ENCODE measurements at places on chromosomes 7 and 10.

DNA sequence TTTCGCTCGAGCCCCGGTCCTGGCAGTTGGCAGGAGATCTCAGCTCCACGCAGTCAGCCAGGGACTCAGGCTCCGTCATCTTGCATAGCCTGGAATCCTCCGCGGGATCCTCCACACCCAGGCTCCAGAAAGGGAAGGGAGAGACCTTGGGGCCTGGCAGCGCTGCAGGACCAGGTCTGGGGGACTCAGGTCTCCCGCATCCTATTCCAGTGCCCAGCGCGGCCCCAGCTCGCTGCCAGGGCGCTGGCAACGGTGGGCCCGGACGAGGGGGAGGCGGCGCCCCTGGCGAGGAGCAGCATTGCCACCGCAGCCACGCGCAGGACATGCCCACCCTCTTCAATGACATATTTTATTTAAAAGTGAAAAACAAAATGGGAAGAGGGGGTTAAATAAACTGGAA is 83.4 kb downstream of the LANCL2 start:
- no peak for DNase-seq

DNA sequence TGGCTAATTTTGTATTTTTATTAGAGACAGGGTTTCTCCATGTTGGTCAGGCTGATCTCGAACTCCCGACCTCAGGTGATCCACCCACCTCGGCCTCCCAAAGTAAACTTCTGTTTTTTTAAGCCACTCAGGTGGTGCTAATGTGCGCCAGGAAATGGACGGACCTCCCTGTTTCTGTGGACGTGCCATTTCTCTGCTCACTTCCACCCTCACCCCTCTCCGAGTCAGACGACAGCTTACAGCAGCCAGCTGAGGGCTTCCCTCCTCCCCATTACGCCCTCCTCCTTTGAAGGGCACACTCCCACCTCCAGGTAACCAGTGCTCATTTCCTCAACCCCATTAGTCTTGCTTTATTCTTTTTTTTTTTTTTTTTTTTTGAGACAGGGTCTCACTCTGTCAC is 41.7 kb upstream of the EZH2 start:
- no peak for DNase-seq

GRCh38 chr10:9081961-9082360 is 1027.5 kb downstream of the GATA3 start:
- no peak for DNase-seq

DNA sequence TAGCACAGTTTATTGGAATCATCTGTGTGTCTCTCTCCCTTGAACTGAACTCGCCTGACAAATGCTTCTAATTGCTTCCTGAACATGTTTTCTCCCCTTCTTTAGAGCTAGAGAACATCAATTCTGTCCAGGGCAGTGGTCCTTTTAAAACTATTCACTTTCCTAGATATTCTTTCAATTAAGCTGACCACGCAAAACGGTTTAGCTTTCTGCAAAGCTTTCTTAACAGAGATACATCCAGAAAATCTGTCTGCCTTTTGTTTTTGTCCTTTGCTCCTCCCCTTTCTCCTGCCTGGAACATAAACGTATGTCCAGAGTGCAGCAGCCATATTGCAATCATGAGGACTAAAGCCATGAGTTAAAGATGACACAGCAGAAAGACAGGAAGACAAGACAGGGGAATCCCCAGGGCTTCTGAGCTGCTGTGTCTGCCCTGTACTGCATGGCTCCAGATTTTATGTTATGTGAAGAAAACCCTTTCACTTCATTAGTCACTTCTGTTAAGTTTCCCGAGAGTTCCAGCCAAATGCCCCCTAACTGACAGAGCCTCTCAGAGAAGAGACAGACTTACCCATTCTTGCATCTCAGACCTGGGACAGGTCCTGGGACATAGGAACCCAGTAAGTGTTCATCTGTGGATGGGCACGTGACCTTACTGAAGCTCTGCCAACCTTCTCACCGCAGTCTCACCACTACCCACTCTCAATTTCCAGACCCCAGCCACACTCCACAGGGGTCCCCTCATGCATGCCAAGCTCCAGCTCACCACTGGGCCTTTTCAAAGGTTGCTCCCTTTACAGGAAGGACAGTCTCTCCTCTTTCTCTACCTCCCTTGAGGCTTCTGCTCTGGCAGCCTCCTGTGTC is 35.0 kb upstream of the CPXM2 start:
- no peak for DNase-seq

DNA sequence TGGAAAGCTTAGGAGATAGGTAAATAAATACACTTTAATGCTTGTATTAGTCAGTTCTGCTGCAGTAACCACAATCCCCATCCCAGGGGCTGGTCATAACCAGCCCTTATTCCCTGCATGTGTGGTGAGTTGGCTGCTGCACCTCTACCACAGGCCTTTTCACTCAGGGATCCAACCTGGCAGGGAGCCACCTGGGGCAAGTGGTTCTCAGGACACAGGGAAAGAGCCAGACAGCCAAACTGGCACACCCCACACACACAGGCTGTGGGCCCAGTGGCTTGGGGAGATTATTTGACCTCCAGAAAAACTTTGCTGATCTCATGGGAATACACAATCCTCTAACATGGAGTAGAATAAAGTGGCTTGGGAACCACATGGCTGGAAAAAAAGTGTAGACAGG is 400.0 kb upstream of the RNF32 start:
- no peak for DNase-seq

DNA sequence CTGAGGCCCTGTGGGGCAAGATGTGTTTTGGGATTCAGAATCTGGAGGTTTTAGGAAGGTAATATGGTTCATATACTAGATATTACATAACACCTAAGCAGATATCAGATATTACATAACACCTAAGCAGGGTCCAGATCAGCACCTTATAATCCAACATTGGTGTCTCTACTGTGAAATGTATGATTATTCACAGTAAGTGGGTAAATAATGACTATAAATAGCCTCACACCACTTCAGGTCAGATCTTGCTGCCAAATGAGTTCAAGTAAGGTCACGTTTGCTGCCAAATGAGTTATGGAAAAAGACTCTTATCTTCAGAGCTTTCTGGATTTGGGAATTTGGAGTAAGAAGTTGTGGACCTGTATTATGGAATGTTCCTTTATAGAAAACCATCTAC is 14.6 kb downstream of the ADRB1 start:
- no peak for DNase-seq

DNA sequence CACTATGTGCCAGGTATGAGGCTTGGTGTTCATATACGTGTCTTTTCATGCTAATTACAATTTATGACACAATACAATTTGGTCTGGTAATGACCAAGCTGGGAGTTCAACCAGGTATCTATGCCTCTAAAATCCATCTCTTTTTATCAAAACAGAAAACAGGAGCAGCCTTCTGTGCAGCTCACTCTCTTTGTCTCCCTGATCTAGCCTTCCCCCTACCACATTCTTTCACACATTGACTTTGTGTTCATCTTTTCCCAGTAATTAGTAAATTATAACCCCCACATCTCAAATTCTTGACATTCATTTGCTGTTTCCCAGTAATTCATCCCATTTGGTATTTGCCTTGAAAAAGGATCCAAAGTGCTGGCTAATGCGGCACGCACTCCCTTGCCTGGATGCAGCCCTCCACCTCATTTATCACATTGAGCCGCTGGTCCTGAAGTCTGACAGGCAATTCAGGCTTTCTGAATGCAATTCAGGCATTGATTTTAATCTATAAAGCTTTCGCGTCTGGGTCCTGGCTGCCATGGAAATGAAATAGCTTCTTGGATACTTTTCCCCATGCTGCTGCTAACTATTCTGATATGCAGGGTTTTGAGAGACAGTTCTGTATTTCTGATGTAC is 112.5 kb upstream of the ANKRD1 start:
- no peak for DNase-seq

GRCh38 chr7:118918556-118918955 is 694.1 kb downstream of the ANKRD7 start:
- DNase-seq = peak; percentile 72

GRCh38 chr10:58275261-58275660 is 6.3 kb downstream of the CISD1 start:
- no peak for DNase-seq

DNA sequence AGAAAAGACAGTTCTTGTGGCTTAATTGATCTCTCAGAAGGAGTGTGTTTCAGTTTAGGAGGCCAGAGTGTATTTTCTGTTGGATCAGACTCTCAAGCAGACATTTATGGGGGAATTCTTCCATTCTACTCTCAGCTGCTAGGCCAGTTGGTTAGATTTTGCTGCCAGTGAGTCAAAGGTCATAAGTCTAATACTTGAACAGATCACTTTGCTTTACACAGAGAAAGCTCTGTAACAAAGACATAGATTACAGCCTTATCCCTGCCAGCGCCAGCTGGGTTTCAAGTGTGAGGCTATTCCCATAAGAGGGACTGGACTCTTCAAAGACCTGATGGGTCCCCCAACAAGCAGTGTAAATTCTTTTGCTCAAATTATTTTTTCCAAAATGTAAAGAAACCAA is 145.6 kb upstream of the SEMA3C start:
- no peak for DNase-seq

GRCh38 chr7:2358968-2359527 is 4.4 kb downstream of the EIF3B start:
- DNase-seq = no peak

DNA sequence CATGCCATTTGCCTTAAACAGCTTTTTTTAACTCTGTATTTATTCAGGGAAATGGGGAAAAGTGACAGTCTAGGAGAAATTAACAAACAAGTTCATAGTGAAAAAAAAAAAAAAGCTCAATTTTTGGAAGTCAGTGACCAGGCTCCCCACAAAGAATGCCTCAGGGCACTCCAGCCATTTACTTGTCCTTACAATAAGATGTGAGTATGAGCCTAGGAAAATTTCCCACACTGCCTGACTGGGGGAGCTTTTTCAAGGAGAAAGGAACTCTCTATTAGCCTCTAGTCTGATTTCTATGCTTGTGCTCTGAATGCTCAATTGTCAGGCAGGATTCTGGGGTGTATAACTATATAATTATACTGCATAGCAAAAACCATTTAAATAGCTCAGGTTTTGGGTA is 74.9 kb upstream of the NRBF2 start:
- DNase-seq = no peak

DNA sequence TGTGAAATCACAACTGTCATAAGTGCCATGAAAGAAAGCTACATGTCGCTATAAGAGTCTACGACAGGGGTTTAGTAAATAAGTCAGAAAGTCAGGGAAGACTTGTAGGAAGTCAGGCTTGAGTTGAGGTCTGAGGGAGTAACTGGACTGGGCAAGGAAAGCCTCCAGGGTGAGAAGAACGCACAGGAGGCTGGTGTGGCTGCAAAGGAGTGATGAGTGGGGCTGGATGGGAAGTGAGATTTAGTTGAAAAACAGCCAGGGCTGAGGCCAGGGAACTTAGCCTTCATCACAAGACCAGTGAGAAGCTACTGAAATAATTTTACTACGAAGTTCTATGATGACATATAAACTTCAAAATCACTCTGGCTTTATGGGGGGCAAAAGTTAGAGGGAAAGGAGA is 763.7 kb upstream of the PHF14 start:
- no peak for DNase-seq

DNA sequence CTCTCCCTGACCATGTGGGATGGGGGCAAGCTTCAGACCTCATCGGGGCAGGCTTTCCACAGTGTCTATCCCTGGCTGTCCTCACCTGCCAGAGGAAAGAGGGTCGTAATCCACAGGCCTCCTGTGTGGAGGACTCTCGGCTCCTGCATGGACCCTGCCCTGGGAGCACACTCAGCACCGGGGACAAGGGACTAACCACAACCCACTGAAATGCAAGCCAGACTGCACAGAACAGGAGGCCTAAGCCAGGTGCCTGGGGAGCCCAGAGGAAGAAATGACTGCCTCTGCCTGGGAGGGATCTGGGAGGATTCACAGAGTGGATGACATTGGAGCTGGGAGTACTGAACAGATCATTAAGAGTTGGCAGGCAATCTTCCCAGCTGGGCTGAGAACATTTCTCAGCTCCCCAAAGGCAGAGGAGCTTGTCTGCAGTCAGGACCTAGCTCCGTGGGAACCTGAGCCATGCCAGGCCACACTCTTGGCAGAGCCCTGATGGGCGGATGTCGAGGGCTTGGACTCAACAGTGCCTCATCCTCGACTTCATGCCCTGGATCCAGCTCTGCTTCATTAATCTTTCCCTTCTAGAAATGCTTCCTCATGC is 213.4 kb downstream of the USP6NL start:
- no peak for DNase-seq

GRCh38 chr7:84261509-84261908 is 66.9 kb upstream of the SEMA3A start:
- no peak for DNase-seq

DNA sequence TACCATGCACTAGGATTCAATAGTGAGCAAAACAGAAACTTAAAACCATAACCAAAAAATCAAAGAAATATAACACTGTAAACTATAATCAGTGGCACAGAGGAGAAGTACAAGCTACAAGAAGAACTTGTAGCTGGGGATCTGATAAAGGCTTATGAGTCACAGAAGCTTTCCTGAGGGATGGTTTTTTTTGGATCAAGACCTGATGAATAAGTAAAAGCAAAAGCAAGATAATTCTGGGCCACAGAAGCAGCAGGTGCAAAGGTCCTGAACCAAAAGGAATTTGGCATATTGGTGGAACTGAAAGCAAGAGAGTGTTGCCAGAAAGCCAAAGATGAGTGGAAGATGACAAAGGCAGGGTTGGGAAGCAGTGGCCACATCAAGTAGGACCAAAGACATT is 37.4 kb upstream of the BET1 start:
- DNase-seq = no peak

GRCh38 chr7:79806161-79806734 is 328.4 kb upstream of the GNAI1 start:
- DNase-seq = peak; percentile 18

GRCh38 chr10:84945791-84946190 is 617.4 kb downstream of the CCSER2 start:
- peak; percentile 23 for DNase-seq

DNA sequence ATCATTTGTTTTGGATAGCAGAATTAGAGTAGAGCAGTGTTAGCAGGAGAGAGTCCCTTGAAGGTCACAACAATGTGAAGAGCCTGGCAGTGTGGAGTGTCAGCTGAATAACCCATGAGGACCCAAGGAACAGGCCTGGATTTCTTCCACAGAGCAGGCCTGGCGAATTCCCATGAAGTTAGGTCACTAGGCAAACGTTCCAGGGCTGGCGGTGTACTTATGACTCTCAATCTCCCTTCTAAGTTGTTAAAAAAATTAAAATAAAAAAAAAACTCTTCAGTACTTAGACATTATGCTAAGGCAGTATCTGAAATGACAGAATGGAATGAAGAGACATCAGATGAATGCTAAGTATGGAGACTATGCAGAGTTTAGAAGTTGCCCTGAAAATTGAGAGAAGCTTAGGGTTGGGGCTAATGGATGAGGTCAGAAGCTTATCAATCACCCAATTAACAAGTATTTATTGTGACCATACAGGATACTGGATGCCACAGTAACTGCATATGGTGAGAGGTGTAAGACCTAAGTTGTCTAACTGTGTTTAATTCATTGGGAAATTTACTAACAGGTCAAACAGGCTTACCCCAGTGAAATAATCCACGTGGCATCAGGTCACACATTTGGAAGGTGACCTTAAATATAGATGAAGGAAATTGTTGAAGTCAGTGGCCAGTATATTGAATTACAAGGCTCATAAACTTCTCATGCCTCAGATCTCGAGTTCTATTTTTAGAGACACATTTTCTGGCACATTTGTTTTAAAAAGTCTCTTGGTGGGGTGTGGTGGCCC is 126.2 kb upstream of the NRP1 start:
- no peak for DNase-seq

Measured in NCI-H1092 treated with DMSO at 0.1 percent for 48 hours (cell line).